ENCODE measurements at places on chromosomes 5 and 9.
A peak's percentile ranks its signal among the peaks of the same experiment; 100 is the strongest.

GRCh38 chr5:26940994-26941393, 97.4 kb downstream of the CDH9 start:
- no peaks in the 10 kb centered on the region for H3K4me1 ChIP-seq
- H3K4me3 ChIP-seq = no peak overlapping the region
- no peak for DNase-seq

DNA sequence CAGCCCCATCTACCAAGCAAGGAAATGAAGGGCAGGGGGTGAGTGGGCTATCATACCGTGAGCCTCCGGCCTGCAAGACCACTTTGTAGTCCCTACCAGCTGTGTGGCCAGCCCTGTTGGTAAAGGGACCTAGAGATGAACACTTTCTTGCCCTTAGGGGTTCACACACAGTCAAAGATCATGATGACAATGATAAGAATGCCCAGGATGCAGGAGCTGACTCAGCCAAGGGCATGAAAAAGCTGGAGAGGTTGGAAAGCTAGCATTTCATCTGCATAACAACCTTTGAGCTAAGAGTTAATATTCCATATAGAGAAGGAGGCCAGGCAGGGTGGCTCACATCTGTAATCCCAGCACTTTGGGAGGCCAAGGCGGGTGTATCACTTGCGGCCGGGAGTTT, 19.2 kb upstream of the FGFR4 start:
- H3K4me3 ChIP-seq = no peak overlapping the region
- no peak for DNase-seq
- no peaks in the 10 kb centered on the region for H3K27me3 ChIP-seq
- no peak overlapping the region for H3K27ac ChIP-seq
- peaks cover 1% of the 10 kb centered on the region for H3K4me1 ChIP-seq

GRCh38 chr9:125355601-125356000, 94.0 kb downstream of the GAPVD1 start:
- H3K36me3 ChIP-seq = peaks cover 78% of the 10 kb centered on the region
- peaks cover 7% of the 10 kb centered on the region for H3K4me1 ChIP-seq
- H3K4me3 ChIP-seq = no peak overlapping the region
- no peaks in the 10 kb centered on the region for H3K27me3 ChIP-seq
- H3K27ac ChIP-seq = no peak overlapping the region

DNA sequence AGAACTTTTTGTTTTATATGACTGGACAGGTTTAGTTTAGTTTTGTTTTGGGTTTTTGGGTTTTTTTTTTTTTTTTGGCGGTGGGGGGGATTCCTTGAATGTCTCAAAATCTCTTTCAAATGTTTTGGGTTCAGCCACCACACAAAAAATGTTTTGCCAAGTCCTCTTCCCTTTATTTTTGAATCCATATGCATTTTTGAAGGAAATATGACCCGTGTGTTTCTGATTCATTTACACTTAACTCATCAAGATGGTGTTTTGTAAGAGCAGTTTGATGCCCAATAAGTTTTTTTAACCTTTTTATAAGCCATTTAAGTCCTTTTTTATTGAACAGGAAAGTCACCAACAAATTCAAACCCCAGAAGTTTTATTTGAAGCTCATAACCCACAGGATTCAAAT, 209.8 kb downstream of the CWC27 start:
- no peak overlapping the region for H3K4me3 ChIP-seq
- H3K27ac ChIP-seq = no peak overlapping the region
- H3K36me3 ChIP-seq = peaks cover 14% of the 10 kb centered on the region
- no peak for DNase-seq
- no peaks in the 10 kb centered on the region for H3K27me3 ChIP-seq
- H3K4me1 ChIP-seq = peaks cover 3% of the 10 kb centered on the region

- DNase-seq = no peak
- H3K36me3 ChIP-seq = no peaks in the 10 kb centered on the region
- no peak overlapping the region for H3K4me3 ChIP-seq
- peaks cover 8% of the 10 kb centered on the region for H3K27me3 ChIP-seq
Measured at GRCh38 chr9:72907421-72907820, 45.4 kb downstream of the ALDH1A1 start.

DNA sequence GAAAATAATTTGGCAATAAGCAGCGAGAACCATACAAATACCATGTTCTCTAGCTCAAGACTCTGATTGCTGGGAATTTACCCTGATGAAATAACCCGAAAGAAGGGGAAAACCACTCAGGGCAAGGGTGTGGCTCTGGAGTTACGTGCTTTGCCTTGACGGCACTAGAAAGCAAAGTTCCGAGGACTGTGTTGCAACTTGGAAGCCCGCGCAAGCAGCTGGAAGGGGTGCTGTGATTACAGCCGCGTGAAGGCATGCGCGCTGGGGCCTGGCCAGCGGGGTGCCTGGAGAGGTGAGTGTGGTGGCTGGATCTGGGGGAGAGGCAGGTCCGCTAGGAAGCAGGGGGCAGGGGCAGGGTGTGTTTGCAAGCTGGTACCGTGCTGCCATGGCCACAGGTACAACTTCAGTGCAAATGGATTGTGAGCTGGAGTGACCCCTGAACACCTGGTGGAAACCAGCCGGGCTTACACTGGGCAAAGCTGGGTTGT, 52.6 kb upstream of the CNOT6 start:
- no peak for DNase-seq
- H3K4me3 ChIP-seq = no peak overlapping the region
- no peaks in the 10 kb centered on the region for H3K4me1 ChIP-seq
- H3K36me3 ChIP-seq = no peaks in the 10 kb centered on the region
- peaks cover 5% of the 10 kb centered on the region for H3K27me3 ChIP-seq

DNA sequence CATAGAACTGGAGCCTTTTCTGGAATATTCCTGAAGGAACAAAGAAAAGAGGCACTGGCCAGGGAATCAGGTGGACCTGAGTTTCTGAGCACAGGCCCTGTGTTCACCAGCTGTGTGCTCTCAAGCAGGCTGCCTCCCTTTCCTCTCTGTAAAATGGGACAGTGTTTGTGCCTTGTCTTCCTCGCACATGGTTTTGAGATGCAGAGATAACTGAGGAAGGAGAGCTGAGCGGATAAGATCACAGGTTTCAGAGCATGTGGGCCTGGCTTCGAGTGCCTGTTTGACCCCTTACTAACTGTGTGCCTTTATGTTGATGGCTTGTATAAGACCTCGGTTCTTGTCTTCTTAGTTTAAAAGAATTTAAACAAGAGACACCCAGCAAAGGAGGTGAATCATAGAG, 46.2 kb upstream of the HAND1 start:
- no peaks in the 10 kb centered on the region for H3K36me3 ChIP-seq
- no peaks in the 10 kb centered on the region for H3K4me1 ChIP-seq
- H3K27ac ChIP-seq = no peak overlapping the region
- no peak overlapping the region for H3K4me3 ChIP-seq

- H3K27me3 ChIP-seq = no peaks in the 10 kb centered on the region
- H3K4me1 ChIP-seq = no peaks in the 10 kb centered on the region
- no peak overlapping the region for H3K4me3 ChIP-seq
- H3K36me3 ChIP-seq = no peaks in the 10 kb centered on the region
- H3K27ac ChIP-seq = no peak overlapping the region
Measured at GRCh38 chr9:28758341-28758740, 1185.1 kb upstream of the C9orf72 start.

GRCh38 chr5:122705851-122706250, 69.0 kb upstream of the SNX2 start:
- peaks cover 10% of the 10 kb centered on the region for H3K27me3 ChIP-seq
- H3K27ac ChIP-seq = no peak overlapping the region

DNA sequence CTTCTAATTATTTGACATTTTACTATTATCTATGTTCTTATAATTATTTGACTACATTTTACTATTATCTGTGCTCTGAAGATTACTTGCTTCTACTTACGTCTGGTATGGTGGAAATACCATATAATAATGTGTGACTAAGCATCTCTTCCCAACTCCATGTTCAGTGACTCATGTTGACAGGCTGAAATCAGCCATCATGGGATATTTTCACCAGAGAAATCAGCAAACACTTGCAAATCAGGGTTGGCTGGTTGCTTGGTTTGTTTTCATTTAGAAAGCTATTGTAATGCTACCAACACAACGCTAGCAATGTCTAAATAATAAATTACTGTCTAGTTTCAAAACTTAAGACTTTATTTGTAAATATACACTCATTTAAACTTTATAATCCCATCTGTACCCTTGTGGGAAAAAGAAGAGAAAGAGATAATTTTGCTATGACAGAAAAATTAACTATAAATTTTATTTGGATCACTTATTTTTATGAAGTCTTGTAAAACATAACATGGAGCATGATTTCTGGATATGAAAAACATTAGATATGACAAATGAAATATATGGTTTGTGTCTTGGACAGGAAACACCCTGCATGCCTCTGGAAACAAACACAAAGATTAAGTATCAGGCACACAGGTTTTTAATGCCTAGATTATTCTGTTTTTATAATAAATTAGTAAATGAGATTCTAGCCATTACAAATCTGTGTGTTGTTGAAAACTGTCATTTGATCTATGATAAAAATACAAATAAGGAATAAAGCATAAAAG, 337.6 kb downstream of the BNC2 start:
- no peak overlapping the region for H3K27ac ChIP-seq
- H3K36me3 ChIP-seq = no peaks in the 10 kb centered on the region
- H3K4me1 ChIP-seq = no peaks in the 10 kb centered on the region
- no peak overlapping the region for H3K4me3 ChIP-seq
- H3K27me3 ChIP-seq = no peaks in the 10 kb centered on the region
- no peak for DNase-seq

DNA sequence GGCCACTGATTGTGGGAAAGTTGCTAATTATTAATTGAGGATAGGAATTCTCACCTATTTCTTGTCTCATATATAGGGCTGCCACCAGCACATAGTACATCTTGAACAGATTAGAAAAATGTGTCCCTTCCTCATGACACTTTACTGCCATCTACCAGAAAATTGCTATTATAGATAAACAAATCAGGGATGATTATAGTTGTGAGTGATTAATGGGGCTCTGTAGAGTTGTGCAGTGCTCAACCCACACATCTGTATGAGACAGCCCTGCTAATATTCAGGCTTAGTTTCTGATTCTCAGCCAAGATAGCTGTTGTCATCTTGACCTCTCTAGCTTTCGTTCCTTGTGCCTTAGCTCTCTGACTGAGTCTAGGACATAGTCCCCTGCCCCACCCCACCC, 373.3 kb downstream of the TLE4 start:
- H3K4me3 ChIP-seq = no peak overlapping the region
- no peak for DNase-seq
- H3K27ac ChIP-seq = no peak overlapping the region

DNA sequence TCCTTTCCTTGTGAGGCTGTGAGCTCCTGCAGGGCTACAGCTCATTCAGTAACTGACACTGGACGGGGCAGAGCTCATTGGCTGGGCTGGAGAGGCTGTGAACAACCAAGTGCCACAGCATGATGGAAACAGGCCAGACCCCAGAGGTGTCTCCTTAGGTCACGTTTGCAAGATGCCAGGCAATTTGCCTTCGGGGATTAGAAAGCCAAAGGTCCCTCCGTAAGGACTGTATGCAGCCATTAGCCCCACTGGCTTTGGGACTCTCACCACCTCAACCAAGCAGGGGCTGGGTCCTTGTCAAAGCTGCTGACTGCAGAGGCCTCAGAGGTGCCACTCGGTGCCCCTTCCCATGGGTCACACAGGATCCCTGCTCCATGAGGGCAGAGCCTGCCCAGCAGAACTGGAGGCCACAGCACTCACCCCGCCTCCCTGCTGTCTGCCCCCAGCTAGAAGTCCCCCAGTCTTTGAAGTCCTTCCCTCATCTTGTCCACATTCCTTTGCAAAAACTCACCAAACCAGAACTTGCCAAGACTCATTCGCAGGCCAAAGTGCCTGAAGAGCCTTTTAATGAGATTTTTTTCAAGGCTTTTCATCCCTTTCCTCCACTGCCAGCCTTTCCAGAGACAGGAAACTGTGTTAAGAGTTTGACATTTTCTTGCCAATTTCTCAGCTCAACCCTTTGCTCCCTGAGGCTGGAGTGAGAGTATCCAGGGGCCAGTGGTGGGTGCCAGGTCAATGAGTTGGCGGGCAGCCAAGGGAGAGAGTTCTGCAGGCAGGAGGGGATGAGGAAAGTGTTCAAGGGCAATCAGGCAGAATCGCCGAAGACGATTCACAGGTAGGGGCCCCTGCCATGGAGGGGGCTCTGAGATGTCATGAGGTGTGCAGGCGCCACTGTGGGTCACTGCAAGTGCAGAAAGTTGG, 39.7 kb upstream of the SLC25A51 start:
- no peak overlapping the region for H3K4me3 ChIP-seq
- H3K27me3 ChIP-seq = no peaks in the 10 kb centered on the region
- no peak overlapping the region for H3K27ac ChIP-seq
- DNase-seq = no peak

DNA sequence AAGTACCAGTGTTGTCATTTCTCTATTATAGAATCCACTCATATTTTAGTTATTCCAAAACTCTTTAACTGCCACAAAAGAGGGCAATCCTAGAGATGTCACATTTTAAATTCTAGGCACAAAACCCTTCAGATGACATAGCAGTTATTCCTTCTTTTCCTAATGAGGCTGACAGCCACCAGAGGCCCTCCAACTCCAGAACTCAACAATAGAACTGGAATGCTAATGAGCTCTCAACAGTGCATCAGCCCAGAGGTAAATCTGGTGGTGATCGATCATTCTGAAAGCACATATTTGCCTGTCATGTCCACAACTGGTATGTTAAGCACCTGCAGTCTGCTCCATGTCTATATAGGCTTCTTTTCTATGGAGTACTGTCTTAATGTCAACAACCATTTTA, 40.2 kb upstream of the RAB3C start:
- H3K4me3 ChIP-seq = no peak overlapping the region
- H3K27ac ChIP-seq = no peak overlapping the region
- no peaks in the 10 kb centered on the region for H3K36me3 ChIP-seq
- H3K27me3 ChIP-seq = no peaks in the 10 kb centered on the region

DNA sequence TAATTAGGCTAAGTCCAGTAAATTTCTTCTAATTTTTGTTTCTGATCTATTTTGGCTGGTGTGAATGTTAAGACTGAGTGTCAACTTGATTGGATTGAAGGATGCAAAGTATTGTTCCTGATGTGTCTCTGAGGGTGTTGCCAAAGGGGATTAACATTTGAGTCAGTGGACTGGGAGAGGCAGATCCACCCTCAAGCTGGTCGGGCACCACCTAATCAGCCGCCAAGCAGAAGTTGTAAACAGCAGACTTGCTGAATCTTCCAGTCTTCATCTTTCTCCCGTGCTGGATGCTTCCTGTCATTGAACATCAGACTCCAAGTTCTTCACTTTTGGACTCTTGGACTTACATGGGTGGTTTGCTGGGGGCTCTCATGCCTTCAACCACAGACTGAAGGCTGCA, 21.4 kb upstream of the MLLT3 start:
- no peak overlapping the region for H3K27ac ChIP-seq
- H3K36me3 ChIP-seq = no peaks in the 10 kb centered on the region
- no peak overlapping the region for H3K4me3 ChIP-seq
- DNase-seq = no peak
- peaks cover 5% of the 10 kb centered on the region for H3K27me3 ChIP-seq

GRCh38 chr9:20041697-20042081, 252.9 kb upstream of the SLC24A2 start:
- H3K36me3 ChIP-seq = no peaks in the 10 kb centered on the region
- H3K4me3 ChIP-seq = no peak overlapping the region
- no peak overlapping the region for H3K27ac ChIP-seq

GRCh38 chr9:109101810-109102209, 17.9 kb downstream of the TMEM245 start:
- H3K36me3 ChIP-seq = peaks cover 55% of the 10 kb centered on the region
- peak overlapping the region; percentile 60 for H3K4me3 ChIP-seq
- peaks cover 62% of the 10 kb centered on the region for H3K4me1 ChIP-seq
- no peak for DNase-seq
- no peaks in the 10 kb centered on the region for H3K27me3 ChIP-seq

- H3K36me3 ChIP-seq = peaks cover 10% of the 10 kb centered on the region
- H3K4me3 ChIP-seq = peak overlapping the region; percentile 98
- H3K27ac ChIP-seq = peak overlapping the region; percentile 87
- H3K4me1 ChIP-seq = peaks cover 22% of the 10 kb centered on the region
Measured at GRCh38 chr9:36258996-36259533, 817 bp upstream of the GNE start.

- H3K4me3 ChIP-seq = no peak overlapping the region
- DNase-seq = no peak
- no peak overlapping the region for H3K27ac ChIP-seq
- peaks cover 12% of the 10 kb centered on the region for H3K27me3 ChIP-seq
Measured at GRCh38 chr5:170410401-170410800, 21.2 kb upstream of the KCNMB1 start.
